ENCODE measurements at places on chromosomes 1 and 21.

- DNase-seq, result no peak
These were observed 188.6 kb downstream of the EIF4G3 start for GRCh38 chr1:20987831-20988825.

DNA sequence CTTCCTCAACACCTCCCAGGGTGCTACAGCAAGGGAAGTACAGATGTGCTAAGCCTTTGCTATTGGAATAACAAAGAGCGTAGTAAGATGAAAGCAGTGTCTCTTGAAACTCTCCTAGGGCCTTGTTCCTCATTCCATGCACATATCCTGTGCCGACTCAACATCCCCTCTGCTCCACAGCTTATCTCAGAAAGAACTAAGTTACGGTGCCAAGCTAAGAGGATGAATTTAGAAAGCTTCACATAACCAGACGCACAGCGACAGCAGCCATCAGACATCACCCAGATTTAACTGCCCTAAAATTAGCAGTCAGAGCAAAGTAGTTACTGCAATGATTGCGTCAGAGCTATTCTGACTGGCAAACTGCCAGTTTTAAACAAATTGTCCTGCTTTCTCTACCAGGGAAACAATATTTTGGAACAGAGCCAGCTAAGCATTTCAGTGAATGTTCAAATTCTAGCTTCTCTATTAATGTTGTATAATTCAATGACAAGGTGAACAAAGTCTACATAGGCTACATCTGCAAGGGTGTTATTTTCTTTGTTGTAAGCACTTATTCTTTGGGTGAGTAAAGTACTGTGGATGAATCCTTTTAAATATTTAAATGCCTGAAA is 9.5 kb downstream of the SIPA1L2 start:
- DNase-seq, result no peak

- DNase-seq, result no peak
These were observed 32.3 kb upstream of the TARDBP start for GRCh38 chr1:10980094-10980577.

GRCh38 chr21:24042687-24043086 is 1564.6 kb downstream of the MRPL39 start:
- no peak for DNase-seq

GRCh38 chr21:34639882-34640788 is 25.2 kb upstream of the RCAN1 start:
- no peak for DNase-seq

DNA sequence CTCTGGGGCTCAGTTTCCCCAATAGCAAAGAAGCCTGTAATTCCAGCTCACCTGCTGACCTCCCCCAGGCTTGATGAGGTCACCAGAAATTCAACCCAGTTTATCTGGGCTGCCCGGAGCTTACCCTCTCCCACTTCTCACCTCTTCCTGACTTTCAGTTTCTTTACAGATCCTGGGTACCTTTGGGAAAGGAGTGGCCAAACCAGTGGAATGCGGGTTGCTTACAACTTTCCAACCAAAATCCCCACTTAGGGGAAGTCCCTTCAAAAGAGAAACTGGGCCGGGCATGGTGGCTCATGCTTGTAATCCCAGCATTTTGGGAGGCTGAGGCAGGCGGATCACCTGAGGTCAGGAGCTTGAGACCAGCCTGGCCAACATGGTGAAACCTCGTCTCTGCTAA is 5.9 kb upstream of the MARCKSL1 start:
- DNase-seq, result no peak

DNA sequence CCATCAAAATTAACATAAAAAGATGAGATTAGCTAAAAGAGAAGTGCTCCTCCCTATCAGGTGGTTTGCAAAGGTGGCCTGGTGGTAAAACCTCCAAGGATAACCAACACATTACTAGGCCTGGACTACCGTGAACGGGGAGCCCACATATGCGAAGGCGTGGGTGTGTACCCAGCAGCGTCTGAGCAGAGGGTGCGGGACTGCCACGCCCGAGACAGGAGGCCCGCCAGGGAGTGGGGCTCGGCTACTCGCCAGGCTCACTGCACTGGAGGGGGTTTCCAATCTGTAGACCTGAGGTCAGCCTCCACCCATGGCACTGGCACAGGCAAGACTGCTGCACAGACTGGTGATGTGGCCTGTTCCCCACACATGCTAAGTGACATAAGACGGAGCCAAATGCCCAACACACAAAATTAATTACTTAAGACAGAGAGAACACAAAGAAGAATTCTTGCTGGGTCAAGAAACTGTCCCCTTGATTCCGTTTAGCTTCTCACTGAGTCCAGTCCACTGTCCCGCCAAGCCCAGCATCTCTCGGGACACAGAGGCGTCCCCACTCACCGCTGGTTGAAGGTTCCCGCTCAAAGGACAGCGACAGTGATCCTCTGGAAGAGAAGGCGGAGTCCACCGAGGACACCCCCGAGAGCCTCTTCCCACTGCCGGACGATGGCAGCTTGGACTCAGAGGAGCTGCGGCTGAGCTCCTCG is 23.4 kb downstream of the RIPK4 start:
- DNase-seq, result no peak

DNA sequence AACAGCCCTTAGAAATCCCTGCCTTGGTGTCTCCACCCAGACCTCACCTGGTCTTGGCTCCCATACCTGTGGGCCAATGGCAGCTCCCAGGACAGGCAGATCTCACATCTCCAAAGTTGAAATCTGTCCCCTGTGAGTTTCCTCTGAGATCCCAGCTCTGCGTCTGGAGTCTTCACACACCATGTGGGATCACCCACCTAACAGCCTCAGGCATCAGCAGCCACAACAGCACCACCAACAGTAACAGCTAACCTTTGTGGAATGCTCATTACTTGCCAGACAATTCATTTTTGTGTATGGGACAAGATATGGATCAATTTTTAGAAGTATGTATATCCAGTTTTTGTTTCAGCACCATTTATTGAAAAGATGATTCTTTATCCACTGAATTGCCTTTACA is 523.2 kb downstream of the MATN1 start:
- DNase-seq, result no peak

DNA sequence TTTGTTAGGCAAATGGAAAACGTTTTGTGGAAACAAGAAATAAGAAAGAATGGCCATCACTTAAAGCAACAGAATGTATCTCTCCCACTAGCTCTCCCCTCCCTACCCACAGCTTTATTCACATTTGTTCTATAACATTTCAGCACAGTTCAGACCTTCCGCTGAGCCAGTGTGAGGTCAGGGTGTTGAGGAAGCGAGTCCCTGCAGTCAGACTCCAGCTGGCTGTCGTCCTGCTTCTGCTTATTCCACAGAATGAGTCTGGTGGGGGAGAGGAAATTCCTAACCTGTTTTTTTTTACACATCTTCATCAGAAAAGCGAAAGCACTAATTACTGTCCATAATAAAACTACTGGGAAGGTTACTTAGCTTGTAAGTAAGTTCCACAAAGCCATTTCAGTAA is 39.0 kb downstream of the MRPL39 start:
- DNase-seq, result no peak

DNA sequence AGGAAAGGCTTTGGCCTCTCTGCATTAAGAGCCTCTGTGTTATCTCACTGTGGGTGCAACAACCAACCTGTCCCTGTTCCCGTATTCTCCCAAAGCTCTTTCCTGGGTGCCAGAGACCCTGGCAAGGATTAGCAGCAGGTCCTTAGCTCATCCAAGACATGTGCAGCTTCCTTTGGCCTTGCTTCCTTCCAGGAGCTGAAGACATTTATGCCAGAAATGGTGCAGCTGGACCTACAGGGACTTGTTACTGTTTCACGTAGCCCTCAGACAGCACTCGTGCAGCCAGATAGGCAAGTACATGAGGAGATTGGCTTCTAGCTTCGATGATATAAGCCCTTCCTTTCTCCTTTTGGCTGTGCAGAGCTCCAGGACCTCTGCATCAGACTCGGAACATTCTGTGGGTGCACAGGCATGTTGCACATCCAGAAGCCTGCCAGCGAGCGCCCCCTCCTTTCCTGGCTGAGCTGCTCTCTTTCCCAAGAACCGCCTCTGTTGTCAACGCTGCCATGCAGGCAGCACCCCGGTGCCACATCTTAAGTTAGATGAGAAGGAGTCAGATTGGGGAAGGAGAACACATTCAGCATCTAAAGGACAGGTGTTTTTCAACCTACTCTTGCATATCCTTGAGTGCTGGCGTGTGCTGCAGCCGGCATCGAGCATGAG is 284.5 kb upstream of the PLXNA2 start:
- DNase-seq, result no peak

- no peak for DNase-seq
These were observed 651 bp upstream of the HPCA start for GRCh38 chr1:32885676-32886003.

DNA sequence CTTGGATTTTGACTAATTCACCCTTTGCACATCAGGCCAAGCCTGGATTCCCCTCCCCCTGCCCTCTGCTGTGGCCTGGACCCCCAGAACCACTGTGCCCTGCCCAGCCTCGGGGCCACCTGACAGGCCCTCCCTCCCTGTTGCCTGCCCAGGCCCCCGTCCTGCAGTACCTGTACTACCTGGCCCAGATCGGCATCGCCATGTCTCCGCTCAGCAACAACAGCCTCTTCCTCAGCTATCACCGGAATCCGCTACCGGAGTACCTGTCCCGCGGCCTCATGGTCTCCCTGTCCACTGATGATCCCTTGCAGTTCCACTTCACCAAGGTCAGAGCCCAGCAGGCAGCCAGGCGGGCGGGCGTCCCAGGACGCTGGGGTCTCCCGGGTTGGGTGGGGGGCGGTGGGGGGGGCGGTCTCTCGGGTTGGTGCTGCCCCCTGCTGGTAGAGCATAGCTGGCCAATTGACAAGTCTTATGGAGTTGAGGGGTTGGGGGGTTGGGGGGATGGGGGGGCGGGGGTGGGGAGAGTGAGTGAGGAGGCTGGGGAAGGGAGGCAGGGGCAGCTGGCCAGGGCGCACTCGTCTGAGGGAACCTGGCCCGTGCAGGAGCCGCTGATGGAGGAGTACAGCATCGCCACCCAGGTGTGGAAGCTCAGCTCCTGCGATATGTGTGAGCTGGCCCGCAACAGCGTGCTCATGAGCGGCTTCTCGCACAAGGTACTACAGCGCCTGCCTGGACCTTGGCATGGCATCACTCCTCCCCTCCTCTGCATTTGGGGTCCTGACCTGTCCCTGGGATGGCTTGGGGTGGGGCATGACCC is 10.7 kb downstream of the AMPD2 start:
- DNase-seq, result no peak

GRCh38 chr1:55886856-55887712 is 671.9 kb upstream of the USP24 start:
- no peak for DNase-seq

DNA sequence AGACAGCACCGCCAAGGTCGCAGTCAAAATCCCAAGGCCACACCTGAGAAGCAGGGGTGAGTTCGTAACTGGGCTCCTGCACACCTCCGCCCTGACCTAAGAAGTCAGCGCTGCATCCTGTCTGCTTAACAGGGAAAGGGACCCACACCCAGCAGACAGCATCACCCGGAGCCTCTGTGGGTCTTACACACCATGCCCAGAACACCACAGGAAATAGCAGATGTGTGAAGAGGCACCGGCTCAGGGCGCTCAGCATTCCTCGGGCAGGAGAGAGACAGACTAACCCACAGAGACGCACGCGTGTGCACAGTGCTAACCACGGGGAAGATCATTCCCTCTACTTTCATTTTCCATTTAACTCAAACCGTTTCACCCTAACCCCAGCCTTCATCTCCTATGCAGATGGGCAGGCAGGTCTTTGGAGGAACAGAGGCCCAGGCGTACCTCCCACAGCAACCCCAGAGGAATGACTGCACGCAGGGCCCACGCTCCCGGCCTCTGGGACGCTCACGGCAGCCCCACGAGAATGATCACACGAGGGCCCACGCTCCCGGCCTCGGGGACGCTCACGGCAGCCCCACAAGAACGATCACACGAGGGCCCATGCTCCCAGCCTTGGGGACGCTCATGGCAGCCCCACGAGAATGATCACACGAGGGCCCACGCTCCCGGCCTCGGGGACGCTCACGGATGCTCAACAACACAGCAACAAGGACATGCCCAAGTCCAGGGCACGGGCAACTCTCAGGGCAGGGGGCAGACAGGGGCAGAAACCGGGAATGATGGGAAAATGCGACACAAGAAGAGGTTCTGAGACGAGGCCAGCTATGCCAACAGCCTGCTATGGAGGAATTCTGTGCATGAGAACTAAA is 20.9 kb downstream of the POFUT2 start:
- DNase-seq, result no peak

DNA sequence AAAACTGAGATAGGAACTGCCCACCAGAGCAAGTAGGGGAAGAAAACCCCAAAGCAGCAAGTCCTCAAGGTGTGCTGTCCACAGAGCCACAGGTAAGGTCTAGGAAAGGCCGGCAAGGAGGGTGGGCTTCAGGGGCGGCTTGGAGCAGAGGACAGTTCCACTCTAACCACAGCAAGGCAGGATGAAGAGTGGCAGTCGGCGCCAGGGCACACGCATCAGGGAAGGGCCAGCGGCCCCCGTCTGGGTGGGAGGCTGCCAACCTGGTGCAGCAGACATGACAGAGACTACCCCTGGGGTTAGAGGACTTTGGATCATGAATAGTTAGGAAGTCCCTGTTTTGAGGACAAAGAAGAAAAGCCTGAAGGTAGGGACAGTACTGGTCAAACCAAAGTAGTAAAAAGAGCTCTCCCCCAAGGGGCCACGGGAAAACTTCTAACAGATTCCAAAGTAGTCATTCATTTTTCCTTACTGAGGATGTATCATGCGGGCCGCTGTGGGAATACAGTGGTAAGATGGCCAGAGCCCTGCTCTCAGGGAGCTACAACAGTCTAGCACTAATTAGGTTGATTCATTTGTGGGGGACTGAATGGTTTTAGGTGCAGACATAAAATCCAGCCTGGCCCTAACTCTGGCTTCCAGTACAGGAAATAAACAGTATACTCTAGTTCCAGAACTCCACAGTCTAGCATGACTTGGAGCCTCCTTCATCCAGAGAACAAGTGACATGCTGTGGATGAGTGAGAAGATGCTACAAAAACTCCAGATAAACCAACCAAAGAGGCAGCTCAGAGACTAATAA is 3.5 kb upstream of the RAP1GAP start:
- DNase-seq, result no peak

DNA sequence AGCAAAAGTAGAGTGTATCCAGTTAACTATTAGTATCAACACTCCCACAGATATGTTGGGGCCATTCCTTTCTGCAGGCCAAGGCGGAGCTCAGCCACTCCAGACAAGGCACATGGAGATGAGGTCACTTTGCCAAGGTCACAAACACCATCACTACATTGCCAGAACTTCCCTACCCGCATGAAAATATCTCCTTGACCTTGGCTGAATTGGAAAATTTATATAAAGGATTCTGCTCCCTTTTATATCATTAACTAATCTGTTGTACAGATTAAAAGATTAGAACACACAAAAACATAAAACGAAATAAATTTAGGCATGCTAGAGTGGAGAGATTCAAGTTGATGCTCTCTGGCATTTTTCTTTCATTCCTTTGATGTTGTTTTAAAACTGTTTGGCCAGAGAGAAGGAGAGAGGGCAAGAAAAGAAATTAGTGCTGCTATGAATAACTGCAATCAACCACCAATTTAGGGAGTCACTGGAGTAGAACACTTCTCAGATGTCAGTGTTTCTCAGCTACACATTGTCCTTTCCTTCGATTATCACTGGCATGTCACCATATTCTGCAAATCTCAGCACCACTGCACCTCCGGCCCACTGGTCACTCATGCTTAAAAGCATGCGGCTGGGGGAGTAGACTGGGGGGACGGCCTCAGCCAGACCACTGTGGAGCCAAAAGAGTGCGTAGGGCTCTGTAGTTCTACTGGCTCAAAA is 78.7 kb upstream of the ATP1B1 start:
- DNase-seq, result no peak

All from memory B cell (primary cell).